ENCODE measurements at places on chromosomes 13 and 19.

GRCh38 chr13:51635137-51635878 lies 51.0 kb downstream of the WDFY2 start:
- ATAC-seq, result peak; percentile 17

DNA sequence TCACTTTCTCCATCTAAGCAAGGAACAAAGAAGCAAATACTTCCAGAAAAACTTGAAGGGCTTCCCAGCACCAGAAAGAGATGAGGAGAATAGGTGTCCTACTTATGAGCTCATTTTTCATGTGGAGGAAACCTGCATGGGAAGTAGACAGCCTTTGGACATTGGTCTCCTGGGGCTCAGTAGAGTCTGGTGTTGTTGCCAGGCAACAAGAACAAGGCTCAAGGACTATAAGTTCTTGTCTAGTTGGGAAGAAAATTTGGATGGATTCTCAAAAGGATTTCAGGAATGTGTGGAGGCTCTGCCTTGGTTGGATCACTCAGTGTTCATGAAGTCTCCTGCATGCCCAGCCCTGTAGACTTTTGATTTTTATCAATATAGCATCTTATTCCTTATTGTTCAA lies 84.5 kb downstream of the MBNL2 start:
- no peak for ATAC-seq

DNA sequence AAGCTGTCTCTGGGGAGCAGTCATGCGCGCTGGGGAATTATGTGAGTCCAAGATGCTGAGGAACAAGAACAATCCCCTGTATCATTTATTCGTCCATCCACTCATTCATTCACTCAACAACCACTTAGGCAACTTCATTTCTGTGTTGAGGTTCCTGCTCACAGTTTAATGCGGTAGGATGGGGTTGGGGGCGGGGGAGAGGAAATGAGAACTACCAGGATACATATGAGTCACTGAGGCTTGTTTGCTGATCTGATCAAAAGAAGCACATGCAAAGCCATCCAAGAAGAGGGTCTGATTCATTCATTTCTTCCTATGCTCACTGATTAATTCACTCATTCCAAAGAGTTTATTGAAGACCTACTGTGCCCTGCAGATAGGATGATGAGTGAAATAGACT lies 20.9 kb downstream of the ZNF536 start:
- ATAC-seq, result no peak

DNA sequence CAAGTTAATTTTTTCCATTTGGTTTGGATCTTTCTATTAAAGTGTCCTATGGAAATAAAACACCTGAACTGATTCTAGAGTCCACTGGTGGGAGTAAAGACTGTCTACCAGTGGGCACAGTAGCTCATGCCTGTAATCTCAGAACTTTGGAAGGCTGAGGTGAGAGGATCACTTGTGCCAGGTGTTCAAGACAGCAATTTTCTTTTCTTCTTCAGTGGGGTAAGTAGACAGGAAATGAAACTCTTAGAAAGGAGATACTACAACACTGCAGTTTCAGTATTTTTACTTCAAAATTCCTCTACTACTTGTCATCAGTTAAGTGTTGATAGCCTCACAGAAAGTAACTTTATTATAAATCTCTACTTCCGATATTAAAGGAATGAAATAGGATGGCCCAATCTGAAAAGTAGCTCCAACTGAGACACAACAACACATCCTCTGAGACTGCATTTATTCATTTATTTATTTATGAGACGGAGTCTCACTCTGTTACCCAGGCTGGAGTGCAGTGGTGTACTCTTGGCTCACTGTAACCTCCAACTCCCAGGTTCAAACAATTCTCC lies 26.3 kb downstream of the DNMT1 start:
- ATAC-seq, result peak; percentile 38

- peak; percentile 36 for ATAC-seq
These were observed 630 bp downstream of the COQ8B start for GRCh38 chr19:40716031-40716481.

GRCh38 chr13:102195566-102196462 lies 206.0 kb downstream of the FGF14 start:
- ATAC-seq, result no peak

DNA sequence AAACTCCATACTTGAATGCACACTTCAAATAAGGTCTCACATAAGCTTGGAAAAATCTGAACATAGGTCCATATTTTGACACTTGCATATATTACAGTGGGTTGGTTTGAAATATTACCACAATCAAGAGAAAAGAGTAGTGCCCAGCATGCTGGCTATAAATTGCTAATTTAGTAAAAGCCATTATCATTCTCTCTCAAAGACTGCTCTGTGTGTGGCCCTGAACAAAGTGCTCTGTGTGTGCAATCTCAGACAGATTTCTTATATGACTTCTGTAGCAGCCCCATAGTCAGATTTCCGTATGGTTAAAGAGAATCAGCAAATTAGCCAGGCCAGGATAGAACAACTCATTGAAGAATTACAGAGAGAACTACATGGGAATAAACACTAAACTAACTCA lies 78.2 kb downstream of the LIG4 start:
- no peak for ATAC-seq

GRCh38 chr19:49987159-49987698 lies 26.3 kb upstream of the SIGLEC11 start:
- ATAC-seq, result no peak

- ATAC-seq, result no peak
These were observed 382.2 kb downstream of the FGF9 start for GRCh38 chr13:22053053-22053452.

DNA sequence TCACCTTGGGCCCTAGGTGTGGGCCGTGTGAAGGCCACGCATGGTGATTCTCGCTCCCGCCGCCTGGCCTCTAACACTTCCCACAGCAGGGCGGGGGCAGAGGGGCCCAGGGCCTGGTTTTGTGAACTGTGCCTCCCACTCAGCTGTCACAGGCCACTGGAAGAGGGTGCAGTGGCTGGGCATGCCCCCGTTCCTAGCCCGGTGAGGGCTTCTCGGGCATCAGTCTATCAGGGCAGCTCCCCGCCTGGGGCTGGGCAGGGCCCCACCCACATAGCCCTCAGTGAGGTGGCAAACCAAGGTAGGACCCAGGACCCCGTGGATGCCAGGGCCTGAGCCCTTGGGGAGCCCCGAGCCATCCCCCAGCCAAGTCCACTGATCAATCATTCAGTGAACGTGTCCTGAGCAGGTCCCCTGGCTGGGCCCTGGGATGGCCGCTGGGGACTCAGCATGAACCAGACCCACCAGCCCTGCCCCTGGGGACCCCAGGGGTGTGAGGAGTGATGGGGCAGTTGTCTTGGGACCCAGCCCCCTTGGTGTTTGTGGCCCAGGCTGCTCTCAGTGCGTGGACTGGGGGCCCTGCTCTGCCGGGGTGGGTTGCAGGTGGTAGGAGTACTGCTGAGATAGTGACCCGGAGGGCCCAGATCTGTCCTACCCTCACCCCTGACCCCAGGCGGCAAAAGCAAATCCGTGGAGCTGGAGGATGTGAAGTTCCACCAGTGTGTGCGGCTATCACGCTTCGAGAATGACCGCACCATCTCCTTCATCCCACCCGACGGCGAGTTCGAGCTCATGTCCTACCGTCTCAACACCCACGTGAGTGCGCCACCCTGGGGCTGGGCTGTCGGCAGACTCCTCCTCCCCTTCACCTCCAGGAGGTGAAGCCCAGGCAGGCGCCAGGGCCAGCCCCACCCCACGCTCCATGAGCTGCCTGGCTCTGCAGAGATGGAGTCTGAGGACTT lies 29.4 kb downstream of the AP1M1 start:
- ATAC-seq, result no peak

- ATAC-seq, result no peak
These were observed 85.7 kb downstream of the C13orf42 start for GRCh38 chr13:51025245-51025905.

- no peak for ATAC-seq
These were observed 48.7 kb downstream of the ZNF536 start for GRCh38 chr19:30420881-30421280.

DNA sequence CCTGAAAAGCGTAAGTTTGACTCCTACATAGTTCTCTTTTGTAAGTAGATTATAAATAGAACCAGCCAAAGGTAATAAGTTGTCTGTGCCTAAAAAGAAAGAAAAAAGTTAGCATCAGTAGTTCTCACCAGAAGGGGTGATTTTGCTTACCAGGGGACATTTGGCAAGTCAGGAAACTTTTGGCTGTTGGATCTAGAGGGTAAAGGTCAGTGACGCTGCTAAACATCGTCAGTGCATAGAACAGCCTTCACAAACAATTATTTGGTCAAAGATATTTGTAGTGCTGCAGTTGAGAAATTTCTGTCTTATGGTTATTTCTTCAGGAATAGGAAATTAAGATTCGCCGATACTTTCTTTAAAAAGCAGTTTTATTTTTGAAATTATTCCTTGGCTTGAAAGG lies 2.0 kb downstream of the USPL1 start:
- ATAC-seq, result no peak

All from activated CD4-positive, CD25-positive, alpha-beta regulatory T cell treated with anti-CD3 and anti-CD28 coated beads, Interleukin-2, amount 50 U/mL, for 24 hours (primary cell).